Mesendoderm (in vitro differentiated cells): ENCODE measurements at places on chromosomes 7 and 10.

DNA sequence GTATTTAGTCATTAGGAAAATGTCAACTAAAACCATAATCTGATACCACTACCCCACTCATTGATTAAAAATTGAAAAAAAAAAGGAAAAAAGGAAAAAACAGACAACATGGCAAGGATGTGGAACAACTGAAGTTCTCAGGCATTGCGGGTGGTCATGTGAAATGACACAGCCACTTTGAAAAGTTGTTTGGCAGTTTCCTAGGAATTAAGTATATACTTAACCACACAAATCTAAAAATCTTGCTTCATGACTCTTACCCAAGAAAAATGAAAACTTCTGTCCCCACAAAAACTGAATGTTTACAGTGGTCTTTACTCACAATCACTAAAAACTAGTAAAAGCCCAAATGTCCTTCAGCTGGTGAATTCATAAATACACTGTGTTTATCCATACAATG lies 254.5 kb downstream of the AHR start:
- no peak for DNase-seq

- no peak for DNase-seq
Observed at GRCh38 chr7:144519925-144520324, 116.4 kb upstream of the NOBOX start.

GRCh38 chr7:140889645-140890044 lies 35.1 kb downstream of the BRAF start:
- no peak for DNase-seq

GRCh38 chr10:127812041-127812440 lies 75.1 kb downstream of the FOXI2 start:
- DNase-seq = no peak

GRCh38 chr7:20236790-20237189 lies 19.6 kb upstream of the MACC1 start:
- DNase-seq = no peak

DNA sequence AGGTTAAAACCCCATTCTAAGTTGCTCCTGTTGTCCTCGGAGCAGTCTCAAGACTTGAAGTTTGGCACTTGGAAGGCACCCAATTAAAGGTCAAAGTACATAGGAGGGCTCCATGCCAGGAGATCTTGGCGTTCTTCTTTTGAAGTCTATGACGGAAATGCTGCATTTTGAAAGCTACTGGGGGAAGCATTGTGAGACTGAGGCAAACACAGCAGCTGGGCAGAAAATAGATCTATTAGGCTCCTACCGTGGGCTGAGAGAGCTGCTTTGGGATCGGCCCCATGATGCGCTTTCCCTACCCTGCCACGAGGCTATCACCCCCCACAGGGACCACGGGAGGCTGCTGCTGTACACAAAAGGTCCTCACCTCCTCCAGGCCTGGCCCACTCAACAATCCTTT lies 20.0 kb downstream of the KIAA1549 start:
- no peak for DNase-seq

DNA sequence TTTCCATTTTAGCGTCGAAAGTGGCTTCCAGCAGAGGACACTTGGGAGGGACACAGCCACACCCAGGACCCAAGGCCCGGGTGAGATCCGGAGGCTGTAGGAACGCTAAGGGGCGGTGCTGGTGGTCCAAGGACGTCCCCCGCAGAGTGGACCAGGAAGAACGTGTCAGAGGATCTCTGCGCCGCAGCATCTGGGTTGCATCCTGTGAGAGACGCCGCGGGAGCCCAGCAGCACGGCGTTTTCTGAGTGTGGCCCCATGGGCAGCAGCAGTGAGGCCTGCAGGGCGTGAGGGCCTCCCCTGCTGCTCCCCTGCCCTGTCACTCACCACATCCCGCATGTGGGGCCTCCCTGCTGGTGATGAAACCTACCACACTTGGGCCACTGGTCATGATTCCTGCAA lies 40.5 kb upstream of the BNIP3 start:
- DNase-seq = no peak

GRCh38 chr7:4659551-4660286 lies 22.4 kb upstream of the FOXK1 start:
- DNase-seq = peak; percentile 28

DNA sequence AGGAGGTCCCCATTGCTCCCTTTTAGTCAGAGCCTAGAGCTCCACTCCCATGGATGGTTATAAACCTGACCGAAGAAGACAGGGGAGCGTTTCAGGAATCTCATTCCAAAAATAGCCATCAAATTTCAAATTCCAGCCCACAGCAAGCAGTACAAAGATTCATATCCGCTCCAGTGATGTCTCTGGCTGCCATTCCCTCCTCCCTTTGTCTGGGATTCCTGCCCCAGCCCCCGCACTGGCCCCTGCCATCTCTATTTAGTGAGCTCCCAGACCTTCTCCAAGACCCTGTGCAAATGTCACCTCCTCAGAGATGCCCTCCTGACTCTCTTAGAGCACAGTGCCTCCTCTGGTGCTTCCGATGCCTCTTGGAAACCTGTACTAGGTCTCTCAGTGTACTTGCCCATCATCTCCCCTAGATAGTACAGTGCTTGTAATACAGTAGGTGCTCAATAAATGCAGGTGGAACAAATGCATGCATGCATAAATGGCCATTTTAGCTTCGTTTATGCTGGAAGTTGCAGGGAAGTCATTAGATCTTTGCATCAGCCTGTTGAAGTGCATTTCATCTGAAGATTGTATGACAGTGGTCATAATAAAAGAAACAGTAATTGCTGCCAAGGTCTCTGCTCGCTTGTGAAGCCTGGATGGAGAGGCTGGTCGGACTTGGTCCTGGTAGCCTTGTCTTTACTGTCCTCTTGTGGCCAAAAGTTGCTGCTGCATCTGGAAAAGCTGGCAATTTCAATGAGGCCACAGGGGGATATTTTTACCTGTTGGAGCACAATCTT lies 32.0 kb upstream of the HABP2 start:
- peak; percentile 81 for DNase-seq

DNA sequence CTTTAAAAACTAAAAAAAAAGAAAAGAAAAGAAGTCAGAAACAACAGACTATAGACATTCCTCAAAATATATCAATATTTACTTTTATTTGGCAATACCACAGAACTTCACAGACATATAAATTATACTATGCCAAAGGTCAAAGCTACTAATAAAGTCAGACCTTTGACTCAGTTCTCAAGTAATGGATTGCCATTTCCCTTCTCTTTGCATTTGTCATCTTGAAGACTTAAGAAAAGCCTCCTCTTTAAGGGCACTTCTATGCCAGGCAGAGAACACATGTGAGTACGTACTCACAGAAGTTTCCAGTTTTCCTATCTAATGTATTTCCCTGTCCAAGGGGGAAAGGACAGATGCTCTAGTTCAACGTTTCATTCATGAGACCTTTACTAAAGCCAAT lies 37.6 kb downstream of the TNPO3 start:
- DNase-seq = no peak

DNA sequence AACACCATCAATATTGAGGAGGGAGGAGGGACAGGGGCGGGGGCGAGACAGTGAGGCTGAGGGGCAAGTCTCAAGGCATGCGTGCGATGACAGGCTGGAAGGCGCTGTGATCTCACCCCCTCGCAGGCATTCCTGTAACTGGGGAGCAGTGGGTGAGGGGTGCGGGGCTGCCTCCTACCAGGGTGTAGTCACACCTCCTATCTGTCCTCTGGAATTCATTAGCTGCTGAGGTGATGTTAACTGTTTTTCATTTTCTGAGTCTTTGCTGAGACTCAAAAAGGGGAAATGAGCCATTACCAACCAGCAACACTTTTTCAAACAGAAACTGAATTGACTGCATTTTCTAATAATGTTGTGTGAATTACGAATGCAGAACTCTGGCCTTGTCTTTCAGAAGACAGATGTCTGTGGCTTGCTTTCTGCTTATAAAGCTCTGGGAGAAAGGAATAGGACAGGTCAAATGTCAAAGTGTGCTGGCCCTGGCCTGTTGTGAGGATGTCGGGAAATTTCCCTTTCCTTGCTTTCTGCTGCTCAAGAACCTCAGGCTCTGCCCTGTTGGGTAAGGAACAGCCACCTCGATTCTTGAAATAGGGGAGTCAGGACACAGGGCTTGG lies 23.7 kb upstream of the CDH23 start:
- DNase-seq = peak; percentile 22

DNA sequence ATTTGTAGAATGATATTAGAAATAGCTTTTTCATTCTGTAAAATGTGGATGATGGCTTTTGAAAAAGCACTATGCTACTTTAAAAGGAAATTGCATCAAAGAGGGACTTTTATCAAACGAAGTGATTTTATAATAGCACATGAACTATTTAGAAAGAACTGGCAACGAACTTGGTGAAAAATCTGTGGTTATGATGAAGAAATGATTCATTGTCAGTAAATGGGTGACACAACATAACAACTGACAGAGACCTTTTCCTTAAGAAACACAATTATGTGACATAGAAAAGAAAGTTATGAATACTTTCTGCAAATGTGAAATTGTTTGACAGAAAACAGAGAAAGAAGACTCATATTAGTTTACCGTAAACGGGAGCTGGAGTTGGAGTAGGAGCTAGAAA lies 60.7 kb upstream of the LAMB4 start:
- DNase-seq = no peak

DNA sequence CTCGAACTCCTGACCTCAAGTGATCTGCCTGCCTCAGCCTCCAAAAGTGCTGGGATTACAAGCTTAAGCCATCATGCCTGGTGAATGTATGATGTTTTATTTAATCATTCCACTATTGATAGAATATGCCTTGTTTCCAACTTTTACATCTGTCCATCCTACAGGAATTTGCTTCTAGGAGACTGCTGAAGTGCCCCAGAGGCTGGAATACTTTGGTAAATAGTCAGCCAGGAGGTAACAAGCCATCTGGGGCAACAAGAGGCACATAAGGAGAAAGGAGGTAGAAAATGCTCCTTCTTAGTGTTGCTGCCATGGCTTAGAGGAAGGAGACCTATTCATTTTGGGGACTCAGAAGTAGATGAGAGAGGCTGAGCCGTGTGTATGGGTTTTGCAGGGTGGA lies 14.8 kb downstream of the PLCE1 start:
- no peak for DNase-seq

- no peak for DNase-seq
Observed at GRCh38 chr7:133303931-133304330, 51.1 kb downstream of the EXOC4 start.

DNA sequence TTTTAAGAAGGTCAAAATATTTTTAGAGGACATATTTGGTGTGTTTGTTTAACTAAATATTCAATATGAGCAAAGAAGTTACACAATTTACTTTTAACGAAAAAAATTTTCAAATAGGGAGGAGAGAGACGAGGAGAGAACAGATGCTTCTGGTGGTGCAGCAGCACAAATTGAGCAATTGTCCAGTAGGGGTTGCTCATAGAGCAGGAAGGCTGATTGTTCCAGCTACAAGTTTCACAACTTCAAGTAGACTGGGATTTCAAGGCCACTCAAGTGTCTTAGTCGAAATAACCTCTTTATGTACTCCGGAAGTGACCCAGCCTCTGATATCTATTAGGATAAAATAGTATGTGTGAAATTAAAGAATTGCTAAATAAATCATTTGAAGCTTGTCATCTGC lies 197.9 kb downstream of the HDAC9 start:
- peak; percentile 78 for DNase-seq

GRCh38 chr10:42428534-42428933 lies 209.8 kb downstream of the ZNF33B start:
- DNase-seq = peak; percentile 9

- DNase-seq = no peak
Observed at GRCh38 chr7:138825049-138825721, 27.2 kb upstream of the ATP6V0A4 start.

DNA sequence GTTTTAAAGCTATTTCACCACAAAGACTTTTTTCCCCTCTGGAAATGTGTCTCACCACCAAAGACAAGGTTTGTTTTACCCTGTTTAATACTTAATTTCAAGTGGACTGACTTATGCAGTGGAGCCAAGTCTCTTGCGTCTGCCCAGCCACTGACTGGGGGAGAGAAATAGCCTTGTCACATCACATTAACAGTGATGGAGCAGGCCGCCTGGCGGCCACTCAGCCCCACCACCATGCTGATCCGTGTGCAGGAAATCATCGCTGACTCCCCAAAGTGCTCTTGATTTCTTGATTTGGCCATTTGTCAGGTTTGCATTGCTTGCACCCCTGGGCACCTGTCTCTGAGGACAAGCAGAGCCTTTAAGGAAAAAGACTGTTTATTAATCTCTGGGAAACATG lies 334.1 kb downstream of the GLRX3 start:
- no peak for DNase-seq

- DNase-seq = no peak
Observed at GRCh38 chr7:102849538-102849937, 63.3 kb upstream of the LRRC17 start.

DNA sequence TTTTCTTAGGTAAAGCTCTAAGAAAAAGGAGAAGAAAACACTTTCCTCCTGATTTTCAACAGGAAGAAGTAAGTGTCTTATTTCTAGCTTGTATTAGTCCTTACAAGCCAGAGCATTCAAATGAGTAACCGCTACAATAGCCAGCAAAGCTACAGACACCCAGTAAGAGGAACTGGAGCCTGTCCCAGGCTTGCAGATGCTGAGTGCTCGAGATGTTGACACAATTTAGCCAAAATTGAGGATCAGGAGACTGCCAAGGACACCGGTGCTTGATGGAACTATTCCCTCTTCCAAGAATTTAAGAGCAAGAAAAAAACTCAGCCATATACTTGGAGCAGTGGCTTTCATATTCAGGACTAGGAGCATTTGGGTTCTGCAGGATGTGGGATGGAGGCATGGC lies 149.3 kb upstream of the DPP6 start:
- DNase-seq = no peak

GRCh38 chr10:34764472-34764946 lies 50.6 kb downstream of the PARD3 start:
- no peak for DNase-seq

DNA sequence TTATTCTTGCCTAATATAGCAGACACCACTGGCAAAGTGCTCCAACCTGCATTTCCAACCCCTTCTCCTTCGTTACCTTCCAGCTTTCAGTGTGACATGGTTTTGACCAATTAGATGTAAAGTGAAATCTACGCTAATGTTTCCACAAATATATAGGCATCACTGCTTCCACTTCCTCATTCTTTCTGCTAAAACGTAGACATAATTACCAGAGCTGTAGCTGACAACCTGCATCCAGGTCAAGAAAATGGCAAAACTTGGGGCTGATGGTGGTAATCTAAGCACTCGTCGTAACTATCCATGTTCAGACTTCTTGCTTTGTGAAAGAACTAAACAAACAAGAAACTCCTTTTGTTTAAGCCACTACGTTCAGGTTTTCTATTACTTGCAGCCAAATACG lies 41.8 kb upstream of the COL1A2 start:
- DNase-seq = no peak

- DNase-seq = no peak
Observed at GRCh38 chr7:75033826-75034225, 39.8 kb downstream of the RCC1L start.

- DNase-seq = no peak
Observed at GRCh38 chr10:6333086-6333485, 130.4 kb downstream of the PFKFB3 start.

GRCh38 chr7:116417593-116418345 lies 81.8 kb upstream of the CAV2 start:
- no peak for DNase-seq

DNA sequence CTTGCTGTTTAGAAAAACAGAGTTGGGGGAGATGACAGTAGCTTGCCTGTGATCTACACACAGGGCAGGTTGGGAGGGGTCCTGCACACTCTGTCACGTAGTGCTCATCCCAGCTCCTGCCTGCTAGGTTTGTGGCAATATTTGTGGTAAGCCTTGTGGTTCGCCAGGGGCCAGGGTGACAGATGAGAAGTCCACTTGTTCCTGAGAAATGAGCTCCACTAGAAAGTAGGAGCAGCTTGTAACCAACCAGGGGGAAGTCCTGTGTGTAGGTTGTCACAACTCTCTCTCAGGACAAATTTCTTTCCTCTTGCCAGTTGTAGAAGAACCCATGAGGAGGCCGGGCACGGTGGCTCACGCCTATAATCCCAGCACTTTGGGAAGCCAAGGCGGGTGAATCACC lies 147.0 kb downstream of the TCF7L2 start:
- DNase-seq = no peak
